ENCODE measurements at places on chromosomes 5 and 9. TPM values are rescaled to one million over a fixed set of nuclear protein-coding genes. Genes with fewer than 3 reads are reported as not detected.

Gene CCNJL
- 18.9 TPM for total RNA-seq

Gene OBP2B
- total RNA-seq = not detected

Gene PCDHGA3
- total RNA-seq = 0.32 TPM

Gene EQTN
- total RNA-seq = not detected

Gene PCDHB5
- 12.4 TPM for total RNA-seq

Gene CER1
- not detected for total RNA-seq

Gene ORM1
- total RNA-seq = not detected

Gene PCA3
- not detected for total RNA-seq

Gene SNCAIP
- total RNA-seq = not detected

Gene EGR1
- total RNA-seq = 16.8 TPM

Gene GPR151
- total RNA-seq = not detected

Gene SH2D3C
- 0.08 TPM for total RNA-seq

Gene PRDM9
- 0.41 TPM for total RNA-seq

Gene SLC35A4
- 19.0 TPM for total RNA-seq

Gene TEX48
- not detected for total RNA-seq

Gene GDA
- 19.4 TPM for total RNA-seq

Data from A375 (cell line).